Thymus (tissue), 14 donors: ENCODE measurements at places on chromosomes 7 and 10.

- no peak for DNase-seq
Measured at GRCh38 chr10:93437086-93437945, 44.8 kb downstream of the MYOF start.

DNA sequence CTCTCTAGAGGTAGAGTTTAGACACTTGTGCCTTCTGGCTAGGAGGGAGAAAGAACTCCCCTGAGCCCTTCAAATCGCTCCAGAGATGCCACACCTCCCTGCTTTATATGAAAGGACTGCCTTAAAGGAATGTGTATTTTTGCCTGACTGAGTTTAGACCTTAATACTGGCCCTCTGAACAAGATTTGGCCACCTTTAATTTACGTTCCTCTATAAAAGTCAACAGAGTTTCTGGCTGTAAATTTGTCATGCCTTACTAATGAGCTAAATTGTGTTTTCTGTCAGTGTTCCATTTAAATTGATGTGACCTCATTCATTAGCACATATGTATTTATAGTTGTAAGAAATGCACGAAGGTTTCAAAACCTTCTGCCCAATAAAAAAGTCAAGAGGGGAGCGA, 48.0 kb downstream of the SEMA3C start:
- no peak for DNase-seq

GRCh38 chr7:16741676-16742075, 11.9 kb upstream of the TSPAN13 start:
- DNase-seq = no peak

GRCh38 chr10:33410096-33410859, 75.8 kb upstream of the NRP1 start:
- no peak for DNase-seq

- no peak for DNase-seq
Measured at GRCh38 chr10:105025092-105025491, 384.0 kb downstream of the SORCS3 start.

DNA sequence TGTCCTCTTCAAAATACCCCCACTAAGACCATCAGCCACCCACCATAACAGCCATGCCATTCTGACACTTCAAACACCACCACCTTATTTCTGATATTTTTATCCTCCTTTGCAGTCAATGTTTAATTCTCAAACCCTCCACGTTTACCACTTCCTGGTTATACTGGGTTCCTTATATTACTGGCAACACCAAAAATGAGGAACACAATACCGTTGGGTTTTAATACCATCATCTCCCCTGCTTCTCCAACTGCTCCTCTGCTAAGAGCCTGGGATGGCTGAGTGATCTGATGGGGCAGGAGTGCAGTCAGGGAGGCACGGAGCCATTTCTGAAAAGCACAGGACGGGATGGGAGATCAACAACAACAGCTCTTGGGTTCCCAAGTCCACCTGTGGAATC, 140.5 kb downstream of the CHCHD3 start:
- no peak for DNase-seq

DNA sequence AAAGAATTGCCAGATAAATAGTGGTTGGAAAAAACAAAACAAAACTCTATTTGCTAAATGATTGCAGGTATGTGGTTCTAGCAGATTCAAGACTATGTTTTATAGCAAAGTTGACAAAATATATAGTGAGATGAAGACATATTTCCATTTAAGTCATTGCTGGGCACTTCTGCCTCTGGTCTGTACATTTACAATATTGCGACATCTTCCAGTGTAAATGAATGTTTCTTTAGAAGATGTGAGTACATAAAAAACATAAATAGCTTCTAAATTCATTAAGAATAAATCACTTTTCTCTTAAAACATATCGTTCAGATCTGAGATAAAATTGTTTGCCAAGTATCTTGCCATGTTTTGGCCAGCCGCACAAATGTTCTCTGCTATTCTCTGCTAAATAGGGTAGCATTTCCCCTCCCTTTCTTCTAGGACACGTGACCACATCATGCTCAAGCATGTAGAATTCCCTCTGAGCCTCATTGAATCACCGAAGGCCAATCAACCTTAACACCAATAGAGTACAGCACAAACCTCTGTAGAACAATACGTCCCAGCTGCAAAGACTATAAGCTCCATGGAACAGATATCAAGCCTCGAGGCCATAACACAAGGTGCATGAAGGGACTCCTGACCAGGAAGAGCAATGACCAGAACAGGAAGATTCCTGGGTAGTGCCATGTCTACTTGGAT, 1173.3 kb downstream of the GATA3 start:
- no peak for DNase-seq

DNA sequence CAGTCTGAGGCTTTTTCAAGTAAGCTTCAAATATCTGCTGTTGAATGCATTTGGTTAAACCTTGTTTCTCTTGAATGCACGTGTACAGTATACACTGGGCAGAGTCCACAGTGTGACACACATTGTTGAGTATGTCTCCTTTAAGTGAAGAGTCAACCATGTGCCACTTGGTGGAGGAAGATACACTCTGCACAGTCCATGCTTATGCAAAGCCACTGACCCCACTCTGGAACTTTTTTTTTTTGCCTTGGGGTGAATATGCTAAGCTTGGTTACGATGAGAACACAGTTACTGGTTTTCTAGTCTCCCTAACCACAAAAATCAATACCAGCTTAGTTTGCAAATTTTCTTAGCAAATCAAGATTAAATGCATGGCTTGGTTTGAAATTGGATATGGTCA, 186.8 kb upstream of the VIPR2 start:
- DNase-seq = no peak

- peak; percentile 38 for DNase-seq
Measured at GRCh38 chr10:119871881-119872609, 598 bp downstream of the MCMBP start.

GRCh38 chr7:3039787-3040186, 3.9 kb downstream of the CARD11 start:
- no peak for DNase-seq

DNA sequence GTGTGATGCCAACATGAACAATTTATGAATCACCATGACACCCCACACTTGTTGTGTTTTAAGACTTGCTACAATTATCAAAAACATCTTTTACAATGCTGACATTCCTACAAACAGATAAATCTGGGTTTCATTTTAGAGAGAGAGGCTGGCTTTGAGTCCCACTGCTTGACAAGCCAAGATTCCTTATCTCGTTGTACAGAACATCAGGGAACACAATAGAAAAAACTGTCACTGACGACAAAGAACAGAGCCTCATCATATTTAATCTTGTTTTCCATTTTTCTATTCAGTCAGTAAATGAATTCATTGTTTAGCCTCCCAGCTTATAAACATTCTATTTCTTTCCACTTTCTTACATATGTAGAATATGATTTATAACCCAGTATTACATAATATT, 461.6 kb upstream of the VSTM2A start:
- DNase-seq = no peak

DNA sequence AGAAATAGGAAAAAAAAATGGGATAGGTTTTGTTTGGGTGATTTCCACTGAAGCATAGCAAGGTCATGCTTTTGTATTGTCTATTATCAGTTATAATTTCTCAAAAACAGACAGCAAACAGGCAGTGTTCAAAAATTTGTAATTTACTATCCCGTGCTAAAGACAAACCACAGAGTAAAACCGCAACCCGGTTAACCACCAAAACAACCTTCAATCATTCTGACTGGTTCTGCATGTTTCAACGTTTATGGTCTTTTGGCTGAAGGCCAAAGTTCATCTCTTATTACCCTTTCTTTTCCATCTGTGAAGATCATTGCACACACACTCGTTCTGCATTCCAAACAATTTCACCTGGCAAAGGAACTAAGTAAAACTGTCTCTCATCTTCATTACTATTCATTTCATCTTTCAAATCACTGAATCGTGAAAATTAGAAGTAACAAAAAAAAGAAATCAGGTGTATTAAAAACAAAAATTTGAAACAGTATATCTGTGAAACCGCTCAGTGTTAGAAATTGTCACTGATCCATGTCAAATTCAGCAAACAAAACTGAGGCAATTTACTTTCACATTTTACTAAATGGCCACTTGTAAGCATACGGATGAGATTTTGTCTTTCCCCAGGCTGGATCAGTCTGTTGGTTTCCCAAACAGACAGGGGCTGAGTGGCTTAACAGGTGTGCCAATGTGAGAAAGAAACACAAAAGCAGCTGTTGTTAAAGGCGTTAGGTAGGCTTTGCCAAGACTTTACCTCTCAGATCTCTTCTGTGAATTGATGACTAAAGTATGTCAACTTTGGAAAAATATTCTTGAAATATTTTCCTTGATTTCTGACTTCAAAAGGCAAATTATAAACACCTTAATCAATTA, 539.6 kb downstream of the CNTNAP2 start:
- peak; percentile 40 for DNase-seq

GRCh38 chr7:111198255-111198654, 107.3 kb downstream of the LRRN3 start:
- DNase-seq = no peak

GRCh38 chr10:58952162-58952601, 224.3 kb upstream of the PHYHIPL start:
- DNase-seq = no peak

GRCh38 chr7:21355406-21355874, 72.4 kb upstream of the SP4 start:
- DNase-seq = no peak

- no peak for DNase-seq
Measured at GRCh38 chr7:132028144-132028920, 471.9 kb upstream of the PODXL start.

DNA sequence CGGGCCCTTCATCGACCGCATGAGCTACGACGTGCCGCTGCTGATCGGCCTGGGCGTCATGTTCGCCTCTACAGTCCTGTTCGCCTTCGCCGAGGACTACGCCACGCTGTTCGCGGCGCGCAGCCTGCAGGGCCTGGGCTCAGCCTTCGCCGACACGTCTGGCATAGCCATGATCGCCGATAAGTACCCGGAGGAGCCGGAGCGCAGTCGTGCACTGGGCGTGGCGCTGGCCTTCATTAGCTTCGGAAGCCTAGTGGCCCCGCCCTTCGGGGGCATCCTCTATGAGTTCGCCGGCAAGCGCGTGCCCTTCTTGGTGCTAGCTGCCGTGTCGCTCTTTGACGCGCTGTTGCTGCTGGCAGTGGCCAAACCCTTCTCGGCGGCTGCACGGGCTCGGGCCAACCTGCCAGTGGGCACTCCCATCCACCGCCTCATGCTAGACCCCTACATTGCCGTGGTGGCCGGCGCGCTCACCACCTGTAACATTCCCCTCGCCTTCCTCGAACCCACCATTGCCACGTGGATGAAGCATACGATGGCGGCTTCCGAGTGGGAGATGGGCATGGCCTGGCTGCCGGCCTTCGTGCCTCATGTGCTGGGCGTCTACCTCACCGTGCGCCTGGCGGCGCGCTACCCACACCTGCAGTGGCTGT, 1.2 kb downstream of the SLC18A3 start:
- no peak for DNase-seq

GRCh38 chr10:72087969-72088888, at the start of gene SPOCK2:
TSS of gene SPOCK2 (minus strand) at chr10:72088551. CDS start at chr10:72088328, 223 bp downstream.
- DNase-seq = peak; percentile 48

GRCh38 chr7:31664890-31665289, 22.1 kb upstream of the PPP1R17 start:
- DNase-seq = no peak

GRCh38 chr7:30312178-30312577, 27.8 kb downstream of the ZNRF2 start:
- no peak for DNase-seq

DNA sequence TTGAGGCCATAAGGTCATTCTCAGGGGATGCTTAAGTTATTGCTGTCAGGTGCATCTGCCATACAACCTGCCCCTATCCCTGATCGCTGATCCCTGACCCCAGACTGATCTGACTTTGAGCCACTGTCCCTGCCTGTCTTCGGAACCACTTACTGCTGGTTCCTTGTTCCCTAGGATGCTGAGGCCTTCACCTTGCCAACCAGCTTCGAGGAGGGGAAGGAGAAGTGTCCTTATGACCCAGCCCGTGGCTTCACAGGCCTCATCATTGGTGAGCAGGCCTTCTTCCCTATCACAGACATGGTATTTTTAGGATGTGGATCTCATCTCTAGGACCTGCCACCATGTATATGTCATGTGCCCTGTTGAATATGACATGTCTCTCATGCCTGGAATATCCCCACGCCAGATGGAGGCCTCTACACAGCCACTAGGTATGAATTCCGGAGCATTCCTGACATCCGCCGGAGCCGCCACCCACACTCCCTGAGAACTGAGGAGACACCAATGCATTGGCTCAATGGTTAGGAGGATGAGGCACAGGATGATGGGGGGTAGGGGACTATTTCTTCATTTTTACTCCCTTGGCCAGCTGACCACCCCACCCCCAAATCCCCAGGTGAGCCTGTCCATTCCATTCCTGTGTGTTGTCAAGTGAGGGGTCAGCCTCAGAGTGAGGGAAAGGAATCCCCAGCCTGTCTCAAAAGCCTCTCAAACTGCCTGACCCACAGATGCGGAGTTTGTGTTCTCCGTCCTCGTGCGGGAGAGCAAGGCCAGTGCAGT, 9.0 kb downstream of the MRPL43 start:
- DNase-seq = no peak

- DNase-seq = no peak
Measured at GRCh38 chr10:109727436-109727835, 195.9 kb downstream of the XPNPEP1 start.

GRCh38 chr7:107672183-107672582, 11.6 kb downstream of the SLC26A4 start:
- no peak for DNase-seq

DNA sequence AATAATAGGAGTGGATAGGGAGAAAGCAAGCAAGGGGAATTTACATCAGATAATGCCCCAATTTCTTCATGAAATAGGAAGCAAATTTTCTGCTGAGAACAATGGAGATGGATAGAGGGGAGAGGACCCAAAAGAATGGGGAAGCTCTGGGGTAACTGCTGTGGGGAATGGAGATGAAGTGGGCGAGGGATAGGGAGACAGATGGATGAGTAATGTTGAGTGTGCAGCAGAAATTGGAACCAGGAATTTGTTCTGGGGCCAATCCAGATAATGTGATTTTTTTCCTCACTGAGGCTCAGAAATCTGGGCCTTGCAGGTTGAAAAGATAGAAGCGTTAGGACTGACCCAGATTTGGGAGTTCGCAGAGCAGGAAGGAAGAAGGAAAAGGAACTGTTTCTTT, 24.5 kb upstream of the MRC1 start:
- DNase-seq = no peak

- DNase-seq = no peak
Measured at GRCh38 chr10:91708174-91708861, 75.4 kb upstream of the PPP1R3C start.

DNA sequence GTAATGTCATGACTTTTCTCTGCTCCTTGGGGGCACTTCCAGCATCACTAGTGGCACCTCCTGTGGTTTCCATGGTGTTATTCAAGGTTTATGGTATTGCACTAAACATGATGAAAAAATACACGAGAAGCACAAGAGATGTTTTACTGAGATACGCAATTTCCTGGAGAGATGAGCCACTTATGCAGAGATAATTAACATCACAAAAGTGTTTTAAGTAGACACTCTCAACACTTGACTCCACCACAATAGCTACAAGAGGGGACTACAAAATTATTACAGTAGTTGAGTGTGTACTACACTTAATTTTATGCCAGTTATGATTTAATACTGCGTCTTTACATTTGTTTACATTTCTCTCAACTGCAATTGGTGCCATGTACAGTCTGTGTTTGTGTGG, 906.7 kb downstream of the DNAJB9 start:
- DNase-seq = no peak

GRCh38 chr10:4103603-4104002, 318.6 kb upstream of the KLF6 start:
- no peak for DNase-seq

GRCh38 chr10:95604630-95605029, 43.5 kb upstream of the SORBS1 start:
- no peak for DNase-seq
